ENCODE measurements at places on chromosomes 7 and 10.

DNA sequence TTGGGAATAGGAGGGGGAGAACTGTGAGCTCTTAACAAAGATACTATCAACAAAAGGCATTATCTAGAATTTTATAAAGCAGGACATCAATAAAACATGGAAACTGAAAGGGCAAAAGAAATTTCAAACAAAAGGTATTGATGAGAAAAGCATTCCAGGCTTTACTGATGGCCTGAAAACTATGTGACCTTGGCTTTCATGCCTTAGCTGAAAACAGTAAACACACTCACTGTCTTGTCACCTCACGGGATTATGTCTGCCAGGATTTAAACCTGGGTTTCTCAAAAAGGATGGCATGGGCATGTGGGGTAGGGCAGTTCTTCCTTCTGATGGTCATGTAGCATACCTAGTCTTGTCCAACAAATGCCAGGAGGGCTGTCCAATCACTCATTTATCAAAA is 22.9 kb downstream of the DOCK4 start:
- DNase-seq: no peak

GRCh38 chr10:121091961-121092719 is 241.0 kb downstream of the WDR11 start:
- peak; percentile 53 for DNase-seq

GRCh38 chr7:157928808-157929425 is 592.1 kb downstream of the DNAJB6 start:
- DNase-seq: no peak

- peak; percentile 24 for DNase-seq
Observed at GRCh38 chr7:80724249-80724871, 85.9 kb downstream of the CD36 start.

- DNase-seq: peak; percentile 23
Observed at GRCh38 chr7:87473986-87474385, 1.5 kb downstream of the ABCB4 start.

DNA sequence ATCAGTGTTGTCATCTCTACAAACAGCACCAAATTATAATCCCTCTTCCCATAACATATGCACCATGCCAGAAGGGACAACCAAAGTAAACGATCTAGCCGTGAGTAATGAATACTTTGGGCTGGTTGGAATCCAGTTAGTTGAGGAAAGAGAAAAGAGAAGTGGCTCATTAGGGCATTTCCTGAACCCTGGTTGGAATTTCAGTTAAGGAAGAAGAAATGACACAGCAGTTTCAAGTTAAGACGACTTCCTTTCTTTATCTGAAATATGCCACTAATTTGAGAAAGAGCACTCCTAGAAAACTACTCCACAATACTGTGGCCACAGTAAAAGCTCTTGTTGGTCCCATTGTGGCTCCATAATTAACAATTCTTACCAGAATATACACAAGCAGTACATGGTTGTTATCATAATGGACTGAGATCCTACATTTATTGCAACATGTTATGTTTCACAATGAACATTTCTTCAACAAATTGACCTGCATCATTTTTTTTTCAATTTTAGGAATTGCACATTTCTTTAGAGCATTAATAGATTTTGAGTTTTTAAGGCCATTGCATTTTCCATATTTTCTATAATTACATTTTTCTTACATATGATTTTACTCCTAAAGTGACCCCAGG is at the start of gene TFEC:
Gene TFEC (minus strand): TSS at position 113 of the 626 bp plus-strand sequence. CDS start 46,322 bp downstream, outside the sequence.
- no peak for DNase-seq

GRCh38 chr7:142720986-142721385 is 28.3 kb upstream of the PRSS1 start:
- DNase-seq: no peak

DNA sequence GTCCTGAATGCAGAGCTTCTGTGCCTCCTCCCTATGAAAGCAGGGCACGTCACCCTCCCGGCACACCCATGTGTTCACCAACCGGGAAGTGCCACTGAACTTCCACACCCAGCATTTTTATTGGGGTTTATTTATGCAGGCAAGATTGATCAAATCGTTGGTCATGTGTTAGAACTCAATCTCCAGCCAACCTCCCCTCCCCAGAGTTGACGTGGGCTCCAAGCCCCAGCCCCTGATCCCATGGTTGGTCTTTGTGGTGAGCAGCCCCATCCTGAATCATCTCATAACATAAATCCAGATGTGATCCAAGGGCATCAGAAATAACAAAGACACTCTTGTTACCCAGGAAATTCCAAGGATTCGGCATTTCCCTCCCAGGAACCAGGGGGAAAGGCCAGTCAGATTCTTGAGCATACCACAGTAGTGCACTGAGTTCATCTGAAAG is 151.2 kb downstream of the TPST1 start:
- DNase-seq: no peak

- DNase-seq: no peak
Observed at GRCh38 chr10:34370126-34370525, 445.0 kb downstream of the PARD3 start.

GRCh38 chr7:25118048-25118753 is 6.9 kb downstream of the CYCS start:
- DNase-seq: no peak

DNA sequence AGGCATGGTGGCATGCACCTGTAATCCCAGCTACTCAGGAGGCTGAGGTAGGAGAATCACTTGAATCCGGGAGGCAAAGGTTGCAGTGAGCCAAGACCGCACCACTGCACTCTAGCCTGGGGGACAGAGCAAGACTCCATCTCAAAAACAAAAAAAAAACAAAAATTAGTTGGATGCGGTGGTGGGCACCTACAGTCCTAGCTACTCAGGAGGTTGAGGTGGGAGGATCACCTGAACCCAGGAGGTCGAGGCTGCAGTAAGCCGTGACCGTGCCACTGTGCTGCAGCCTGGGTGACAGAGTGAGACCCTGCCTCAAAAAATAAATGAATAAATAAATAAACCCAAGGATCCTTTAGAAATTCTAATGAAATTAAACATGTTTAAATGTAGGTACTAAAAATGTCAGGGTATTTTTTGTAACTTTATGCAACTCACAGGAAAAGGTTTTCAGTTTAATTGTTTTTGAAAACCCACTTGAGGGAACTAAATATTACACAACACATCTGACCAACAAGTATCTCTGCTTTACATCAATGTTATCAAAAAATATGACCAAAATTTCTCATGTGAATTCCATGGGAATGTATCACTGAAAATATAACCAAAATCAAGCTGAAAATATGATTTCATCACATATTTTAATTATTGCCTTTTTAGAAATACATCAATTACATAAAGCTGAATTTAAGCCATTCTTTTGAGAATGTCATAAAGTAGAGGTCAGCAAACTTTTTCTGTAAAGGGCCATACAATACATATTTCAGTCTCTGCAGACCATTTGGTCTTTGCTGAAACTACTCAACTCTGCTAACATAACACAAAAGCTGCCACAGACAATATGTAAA is 23.9 kb downstream of the UPF2 start:
- no peak for DNase-seq

GRCh38 chr7:95018021-95018420 is 110.6 kb downstream of the PPP1R9A start:
- no peak for DNase-seq

GRCh38 chr10:78577712-78578111 is 491.1 kb upstream of the ZMIZ1 start:
- no peak for DNase-seq

DNA sequence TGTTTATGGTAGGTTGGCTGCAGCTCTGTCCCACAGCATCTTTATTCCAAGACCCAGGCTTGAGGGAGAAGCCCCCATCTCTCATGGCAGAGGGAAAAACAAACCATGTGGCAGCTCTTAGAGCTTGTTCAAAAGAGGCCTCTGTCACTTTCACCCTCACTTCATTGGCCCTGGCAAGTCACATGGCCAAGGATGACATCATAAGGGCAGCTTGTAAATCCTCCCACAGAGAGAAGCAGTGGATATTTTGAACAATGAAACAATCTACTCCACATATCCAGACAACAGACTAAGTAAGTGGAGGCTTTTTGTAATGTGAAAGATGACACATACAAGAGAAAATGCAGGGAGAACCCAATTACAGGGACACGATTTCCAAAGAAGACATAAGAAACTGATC is 108.1 kb downstream of the GRID1 start:
- DNase-seq: peak; percentile 24
